Fibroblast of the conjunctiva (primary cell): ENCODE measurements at places on chromosomes 16 and 17.

DNA sequence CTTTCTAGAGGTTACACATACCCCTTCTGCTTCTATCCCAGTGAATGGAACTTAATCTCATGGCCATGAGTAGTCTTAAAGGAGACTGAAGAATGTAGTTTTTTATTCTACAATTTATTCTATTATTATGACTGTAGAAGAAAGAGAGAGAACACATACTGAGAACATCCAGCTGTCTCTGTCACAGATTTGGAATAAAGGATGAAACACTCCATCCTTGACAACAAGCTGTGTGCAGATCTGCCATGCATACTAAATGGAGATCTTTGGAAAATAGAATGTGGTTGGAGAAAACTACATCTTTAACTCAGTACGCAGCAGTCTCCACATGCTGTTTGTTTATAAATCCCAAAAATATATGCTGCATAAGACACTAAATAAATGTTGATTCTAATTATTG is 54.1 kb upstream of the NUDT7 start:
- DNase-seq = no peak

GRCh38 chr17:13030459-13031300 is 12.9 kb upstream of the ELAC2 start:
- DNase-seq = peak; percentile 49

DNA sequence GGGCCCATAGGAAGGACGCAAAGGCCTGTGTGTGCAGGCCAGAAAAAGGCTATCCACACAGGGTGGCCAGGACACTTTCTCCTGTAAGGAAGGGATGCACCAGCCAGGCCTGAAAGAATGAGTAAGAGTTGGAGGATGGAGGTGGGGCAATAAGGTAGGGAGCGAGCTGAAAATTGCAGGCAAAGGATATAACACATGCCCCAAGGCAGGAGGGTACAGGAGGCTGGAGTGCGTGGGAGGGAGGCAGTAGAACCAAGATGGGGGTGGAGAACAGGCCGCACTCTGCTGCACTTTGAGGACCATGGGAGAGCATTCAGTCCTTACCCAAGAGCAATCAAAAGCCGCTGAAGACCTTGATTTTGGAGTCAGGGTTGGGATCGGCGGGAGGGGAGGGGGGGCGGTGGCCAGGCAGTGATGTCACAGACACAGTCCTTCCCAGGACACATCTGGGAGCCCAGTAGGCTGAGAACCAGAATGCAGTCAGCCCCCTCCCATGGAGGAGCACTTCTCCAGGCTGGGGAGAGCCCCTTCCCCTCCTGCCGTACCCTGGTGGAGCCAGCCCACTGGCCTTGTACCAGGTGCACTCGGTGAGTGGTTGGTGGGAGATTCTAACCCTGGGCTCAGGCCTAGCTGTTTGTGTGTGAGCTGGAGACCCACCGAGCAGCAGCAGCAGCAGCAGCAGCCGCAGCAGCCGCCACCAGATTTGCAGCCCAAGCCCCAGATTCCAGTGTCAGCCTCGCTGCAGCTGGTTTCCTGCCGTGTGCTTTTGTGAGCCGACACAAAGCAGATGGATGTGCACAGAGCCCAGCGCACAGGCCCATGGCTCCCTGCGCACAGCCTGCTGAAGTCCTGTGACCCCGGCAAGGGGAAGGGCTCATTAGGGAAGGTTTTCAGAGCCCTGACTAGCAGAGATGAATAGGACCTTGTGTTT is 17.5 kb downstream of the ANKRD40 start:
- no peak for DNase-seq

GRCh38 chr17:74089869-74090464 is 113.5 kb upstream of the RPL38 start:
- DNase-seq = peak; percentile 13

- DNase-seq = no peak
These were observed 9.1 kb downstream of the SHCBP1 start for GRCh38 chr16:46612121-46612520.

DNA sequence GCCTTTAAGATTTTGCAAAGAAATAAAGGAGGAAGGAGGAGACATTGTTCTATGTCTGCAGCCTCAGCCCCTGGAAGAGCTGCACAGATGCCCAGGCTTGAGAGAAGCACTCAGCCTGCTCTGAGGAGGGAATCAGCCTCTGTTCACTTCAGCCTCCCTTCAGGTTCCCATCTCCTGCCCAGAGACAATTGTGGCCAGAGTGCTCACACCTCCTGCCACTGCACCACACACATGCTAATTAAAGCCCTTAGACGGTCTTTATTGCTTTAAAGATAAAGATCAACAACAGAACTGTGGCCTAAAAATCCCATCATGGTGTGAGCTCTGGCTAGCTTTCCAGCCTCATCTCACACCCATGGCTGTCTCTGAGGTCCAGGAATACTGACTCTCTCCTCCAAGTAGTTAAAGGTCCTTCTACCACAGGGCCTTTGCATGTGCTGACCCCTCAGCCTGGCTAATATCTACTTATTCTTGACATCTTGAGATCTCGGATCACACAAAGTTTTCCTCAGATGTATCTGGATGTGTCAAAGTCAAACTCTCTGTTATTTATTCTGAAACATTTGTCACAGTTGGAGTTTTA is 33.8 kb downstream of the CHD9NB start:
- DNase-seq = no peak

DNA sequence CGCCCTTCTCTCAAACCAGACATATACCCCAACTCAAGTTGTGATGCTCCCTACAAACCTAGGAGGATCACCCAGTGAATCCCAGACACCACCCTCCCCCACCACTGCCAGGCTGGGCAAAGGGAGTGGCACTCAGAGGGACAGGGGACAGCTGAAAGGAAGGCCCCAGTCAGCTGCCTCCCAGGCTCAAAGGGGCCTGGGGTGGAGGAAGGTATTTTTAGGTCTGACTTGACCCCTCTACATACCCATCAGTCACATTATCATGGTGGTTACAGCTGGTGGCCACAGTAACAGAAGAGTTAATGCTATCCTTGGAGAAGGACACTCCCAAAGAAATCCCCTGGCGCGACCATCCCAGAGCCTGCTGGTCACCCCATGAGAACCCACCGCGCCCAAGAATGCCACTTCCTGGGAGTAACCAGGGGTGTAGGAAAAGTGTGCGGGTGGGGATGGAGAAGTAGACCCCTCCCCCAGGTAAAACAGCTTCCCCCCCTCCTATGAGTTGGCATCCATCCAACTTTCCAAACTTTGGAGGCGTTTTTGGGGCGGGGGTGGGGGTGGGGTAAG is 1.1 kb downstream of the CACNB1 start:
- DNase-seq = no peak

DNA sequence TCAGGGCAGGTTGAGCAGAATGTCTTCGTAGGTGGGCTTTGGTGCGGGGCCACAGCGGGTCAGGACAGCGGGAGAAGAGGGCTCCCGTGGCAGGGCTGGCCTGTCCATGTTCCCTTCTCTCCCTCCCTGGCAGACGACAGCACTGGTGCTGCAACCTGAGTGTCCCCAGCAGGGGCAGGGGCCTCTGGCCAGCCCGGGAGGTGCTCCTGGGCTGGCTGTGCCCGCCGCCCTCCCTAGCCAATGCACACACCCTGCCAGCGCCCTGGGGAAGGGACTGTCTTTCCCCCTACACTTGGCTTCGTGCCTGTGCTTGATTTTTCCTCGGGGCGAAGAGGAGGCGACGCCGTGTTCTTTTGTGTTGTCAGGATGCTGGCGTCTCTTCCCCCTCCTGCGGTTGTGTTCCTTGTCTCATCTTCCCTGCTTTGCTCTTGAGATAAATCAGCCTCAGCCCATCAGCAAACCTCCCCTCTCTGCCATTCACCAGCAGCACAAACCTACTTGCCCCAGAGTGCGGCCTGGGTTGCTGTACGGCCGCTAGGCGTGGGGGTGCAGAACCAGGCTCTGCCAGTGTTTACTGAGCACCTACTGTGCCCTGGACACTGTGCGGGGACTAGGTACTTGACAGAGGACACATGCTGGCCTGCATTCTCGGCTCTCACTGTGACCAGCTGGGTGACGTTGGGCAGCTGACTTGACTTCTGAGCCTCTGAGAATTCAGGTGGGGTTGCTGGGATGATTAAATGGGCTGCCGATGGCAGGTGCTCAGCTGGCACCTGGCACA is 237.3 kb upstream of the CIBAR2 start:
- no peak for DNase-seq

- DNase-seq = no peak
These were observed 13.2 kb upstream of the ITGA2B start for GRCh38 chr17:44402564-44403172.

GRCh38 chr17:50470426-50470825 is 1.7 kb upstream of the CHAD start:
- DNase-seq = no peak

- DNase-seq = no peak
These were observed 349.2 kb upstream of the HSBP1 start for GRCh38 chr16:83458612-83459011.

GRCh38 chr16:53999841-54000240 is 286.7 kb downstream of the IRX3 start:
- no peak for DNase-seq

DNA sequence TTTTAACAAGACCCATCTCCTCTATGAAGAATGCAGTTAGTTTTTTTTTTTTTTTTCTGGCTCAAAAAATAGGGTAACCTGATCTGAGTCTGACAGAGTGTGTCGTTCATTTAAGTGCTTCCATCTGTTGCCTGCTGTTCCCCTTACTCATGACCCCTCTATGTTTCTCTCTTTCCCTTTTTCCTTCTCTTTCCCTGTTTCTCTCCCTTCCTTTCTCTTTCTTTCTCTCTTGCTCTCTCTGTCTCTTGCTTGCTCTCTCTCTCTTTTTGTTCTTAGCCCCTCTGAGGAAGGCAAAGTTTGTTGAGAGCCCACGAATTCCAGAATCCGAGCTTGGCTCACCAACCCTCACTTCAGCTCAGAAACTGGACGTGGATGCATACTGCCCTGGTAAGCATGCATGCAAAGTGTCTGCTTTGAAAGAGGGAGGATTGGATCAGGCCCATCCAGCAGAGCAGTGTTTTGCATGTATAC is 185.0 kb downstream of the TANC2 start:
- peak; percentile 72 for DNase-seq

DNA sequence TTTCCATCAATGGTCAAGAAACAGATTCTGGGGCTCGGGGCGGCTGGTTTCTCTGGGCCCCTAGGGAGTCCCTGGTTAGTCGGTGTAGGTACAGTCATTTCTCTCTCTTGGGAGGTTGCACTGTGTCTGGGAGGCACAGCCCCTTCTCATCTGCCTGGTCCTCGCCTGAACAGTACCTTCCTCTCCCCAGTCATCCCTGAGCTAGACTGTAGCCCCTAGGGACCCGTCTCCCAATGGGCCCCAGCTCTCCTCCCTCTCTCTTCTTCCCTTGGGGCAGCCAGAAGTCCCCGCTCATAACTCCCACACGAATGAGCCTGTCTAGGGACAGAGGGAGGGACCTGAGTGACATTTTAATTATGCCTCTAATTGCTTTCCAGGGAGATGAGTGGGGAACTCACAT is 20.2 kb upstream of the CPSF4L start:
- DNase-seq = no peak

DNA sequence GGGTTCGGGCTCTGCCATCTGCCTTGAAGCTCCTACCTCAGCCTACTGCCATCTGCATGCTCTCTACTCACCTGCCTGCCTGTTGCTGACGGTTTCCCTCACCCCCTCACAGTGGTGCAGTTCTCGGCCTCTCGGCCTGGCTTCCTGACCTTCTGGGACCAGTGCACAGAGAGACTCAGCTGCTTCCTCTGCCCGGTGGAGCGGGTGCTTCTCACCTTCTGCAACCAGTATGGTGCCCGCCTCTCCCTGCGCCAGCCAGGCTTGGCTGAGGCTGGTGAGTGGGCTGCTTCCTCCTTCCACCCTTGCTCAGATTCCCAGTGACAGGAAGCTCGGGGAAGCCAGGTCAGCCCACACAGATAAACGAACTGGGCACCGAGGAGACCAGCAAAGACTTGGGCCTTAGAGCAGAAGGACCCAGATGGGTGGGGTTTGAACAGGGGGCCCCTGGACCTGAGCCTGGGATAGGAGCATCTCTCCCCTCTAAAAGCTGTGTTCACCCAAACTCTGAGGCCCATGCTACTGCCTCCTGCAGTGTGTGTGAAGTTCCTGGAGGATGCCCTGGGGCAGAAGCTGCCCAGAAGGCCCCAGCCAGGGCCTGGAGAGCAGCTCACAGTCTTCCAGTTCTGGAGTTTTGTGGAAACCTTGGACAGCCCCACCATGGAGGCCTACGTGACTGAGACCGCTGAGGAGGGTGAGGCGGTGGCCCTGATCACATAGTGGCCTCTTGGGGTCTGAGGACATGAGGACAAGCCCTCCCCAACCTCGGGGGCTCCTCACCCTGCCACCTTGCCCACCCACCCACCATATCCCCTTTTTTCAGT is 16.4 kb downstream of the RIPOR1 start:
- no peak for DNase-seq

DNA sequence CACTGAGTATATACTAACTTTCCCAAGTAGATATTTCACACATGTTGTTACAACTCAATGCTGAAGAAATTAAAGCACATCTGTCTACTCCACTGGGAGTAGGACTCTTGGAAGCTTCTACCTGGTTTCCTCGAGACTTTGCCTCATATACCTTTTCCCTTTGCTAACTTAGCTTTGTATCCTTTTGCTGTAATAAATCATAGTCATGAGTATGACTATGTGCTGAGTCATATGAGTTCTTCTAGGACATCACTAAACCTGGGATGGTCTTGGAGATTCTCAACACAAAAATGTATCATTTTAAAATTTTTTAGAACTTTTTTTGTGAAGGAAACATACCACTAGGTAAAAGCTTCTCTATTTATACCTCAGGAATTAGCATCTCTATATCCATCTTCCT is 39.8 kb downstream of the ABCA5 start:
- DNase-seq = no peak

DNA sequence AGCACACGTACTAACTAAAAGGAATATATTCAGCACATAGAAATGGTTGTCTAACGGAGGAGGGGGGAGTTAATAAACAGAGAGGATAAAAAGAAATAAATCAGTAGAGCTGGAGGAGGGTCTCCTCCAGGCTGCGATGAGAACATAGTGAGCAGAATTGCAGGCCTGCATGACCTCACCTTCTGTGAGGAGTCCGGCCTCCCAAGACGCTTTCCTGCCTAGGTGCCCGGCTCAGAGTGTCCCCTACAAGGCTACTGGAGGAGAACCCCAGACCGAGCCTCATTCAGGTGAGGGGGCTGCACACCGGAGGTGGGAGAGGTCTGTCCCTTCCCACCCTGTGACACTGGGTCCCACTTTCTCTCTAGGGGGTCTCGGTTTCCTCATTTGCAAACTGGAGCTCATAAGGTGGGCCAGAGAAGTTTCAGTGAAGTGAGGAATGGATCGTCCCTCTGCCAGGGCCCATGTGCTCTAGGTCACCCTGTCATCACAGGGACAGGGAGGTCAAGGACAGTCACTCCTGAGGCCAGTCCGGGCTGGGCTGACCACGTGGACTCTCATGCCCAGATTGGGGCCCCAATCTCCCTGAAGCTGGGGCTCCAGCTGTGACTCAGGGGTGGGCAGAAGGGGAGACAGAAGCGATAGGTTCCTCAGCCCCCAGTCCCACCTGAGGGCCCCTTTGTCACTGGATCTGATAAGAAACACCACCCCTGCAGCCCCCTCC is 3.3 kb upstream of the HBM start:
- DNase-seq = no peak

DNA sequence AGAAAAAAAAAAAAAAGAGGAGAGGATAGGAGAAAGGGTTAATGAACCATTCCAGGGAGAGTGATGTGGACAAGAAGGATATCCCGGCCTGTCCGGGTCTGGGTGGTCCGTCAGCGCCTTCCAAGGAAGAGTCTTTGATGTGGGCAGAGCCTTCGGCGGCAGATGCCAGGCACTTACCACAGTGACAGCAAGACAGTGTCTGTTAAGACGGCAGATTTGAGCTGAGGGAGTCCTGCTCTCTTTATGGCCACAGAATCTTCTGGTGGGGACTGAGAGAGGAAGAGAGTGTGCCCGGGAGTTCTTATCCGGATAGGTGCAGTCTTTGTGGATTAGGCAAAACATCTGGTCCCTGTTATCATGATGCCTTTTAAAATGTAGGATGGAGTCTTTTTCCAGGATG is 95.2 kb downstream of the ZDHHC7 start:
- DNase-seq = no peak
